ENCODE measurements at places on chromosomes 16 and 17.
A peak's percentile ranks its signal among the peaks of the same experiment; 100 is the strongest.

- no peak for DNase-seq
These were observed 177.7 kb downstream of the MYO1D start for GRCh38 chr17:32699247-32699646.

- no peak for DNase-seq
These were observed 918.8 kb upstream of the CDH8 start for GRCh38 chr16:62955033-62955349.

DNA sequence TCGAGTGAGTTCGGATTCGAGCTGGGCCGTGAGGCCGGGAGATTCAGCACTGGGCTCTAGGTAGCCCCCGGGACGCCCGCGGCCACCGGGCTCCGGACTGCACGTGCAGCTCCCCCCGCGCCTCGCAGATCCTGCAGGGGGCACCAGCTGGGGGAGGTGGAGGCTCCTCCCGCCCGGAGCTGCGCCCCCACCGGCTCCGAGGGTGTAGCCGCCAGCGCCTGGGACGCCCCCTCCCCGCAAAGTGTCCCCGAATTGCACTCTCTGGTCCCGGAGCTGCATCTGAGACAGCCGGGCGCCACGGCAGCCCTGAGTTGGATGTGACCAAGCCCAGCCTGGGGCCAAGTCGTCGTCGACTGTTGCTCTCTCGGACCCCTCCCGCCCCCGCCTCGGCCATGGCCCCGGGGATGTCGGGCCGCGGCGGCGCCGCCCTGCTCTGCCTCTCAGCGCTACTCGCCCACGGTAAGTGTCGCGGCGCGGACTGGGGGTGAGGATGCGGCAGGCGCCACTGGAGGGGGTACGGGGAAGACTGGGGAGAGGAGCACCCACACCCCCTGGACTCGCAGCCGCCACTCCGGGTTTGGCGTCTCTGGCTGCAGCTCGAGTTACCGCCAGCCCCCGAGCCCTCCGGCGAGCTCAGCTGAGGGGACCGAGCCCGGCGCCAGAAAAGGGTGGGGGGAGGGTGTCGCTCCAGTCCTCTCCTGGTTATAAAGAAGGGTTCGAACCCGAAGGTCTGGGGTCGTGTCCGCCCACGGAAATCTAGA is 1.5 kb downstream of the TMEM132E start:
- DNase-seq: no peak

DNA sequence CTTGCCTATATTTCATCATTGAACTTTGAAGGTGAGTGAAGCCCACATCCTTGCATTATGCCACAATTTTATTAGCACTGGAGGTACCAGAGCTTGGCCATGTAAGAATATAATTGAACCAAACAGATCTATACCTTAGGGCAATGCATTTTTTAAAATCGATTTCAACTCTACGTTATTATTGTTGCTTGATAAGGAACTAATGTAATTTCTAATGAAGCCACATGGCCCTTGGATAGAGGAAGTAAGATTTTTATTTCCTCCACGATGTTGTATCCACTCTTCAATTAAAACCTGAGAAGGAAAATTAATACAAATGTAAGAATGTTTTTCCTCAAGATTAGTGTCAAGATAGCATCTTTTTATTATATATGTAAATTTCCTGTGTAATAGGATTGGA is 370.0 kb upstream of the EEF2KMT start:
- no peak for DNase-seq

DNA sequence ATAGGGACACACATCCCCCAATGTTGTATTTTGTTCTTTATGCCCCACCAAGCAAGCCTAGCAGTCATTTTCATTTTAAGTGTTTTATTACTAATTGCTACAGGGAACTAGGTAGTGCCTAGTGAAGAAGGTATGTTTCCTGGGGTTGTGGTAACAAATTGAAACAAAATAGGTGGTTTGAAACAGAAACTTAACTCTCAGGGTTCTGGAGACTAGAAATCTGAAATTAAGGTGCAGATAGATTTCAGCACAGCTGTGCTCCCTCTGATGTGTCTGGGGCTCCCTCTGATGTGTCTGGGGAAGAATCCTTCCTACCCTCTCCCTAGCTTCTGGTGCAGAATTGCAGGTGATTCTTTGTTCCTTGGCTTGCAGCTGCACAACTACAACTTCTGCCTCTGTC is 390.1 kb downstream of the ZFHX3 start:
- no peak for DNase-seq

- peak; percentile 67 for DNase-seq
These were observed 28.7 kb downstream of the ACSF3 start for GRCh38 chr16:89122322-89122851.

DNA sequence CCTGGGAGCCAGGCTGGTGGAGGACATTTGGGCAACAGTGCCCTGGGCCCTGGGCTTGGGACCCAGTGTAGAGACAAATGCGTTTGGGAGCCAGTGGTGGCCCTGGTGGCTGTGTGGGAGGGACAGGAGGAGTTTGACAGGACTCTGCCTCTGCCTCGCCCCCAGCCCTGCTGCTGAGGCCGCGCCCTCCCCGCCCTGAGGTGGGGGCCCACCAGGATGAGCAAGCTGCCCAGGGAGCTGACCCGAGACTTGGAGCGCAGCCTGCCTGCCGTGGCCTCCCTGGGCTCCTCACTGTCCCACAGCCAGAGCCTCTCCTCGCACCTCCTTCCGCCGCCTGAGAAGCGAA is 11.9 kb upstream of the TCAP start:
- DNase-seq: no peak

GRCh38 chr17:44906010-44906646 is 6.9 kb upstream of the EFTUD2 start:
- no peak for DNase-seq

GRCh38 chr17:66577041-66577440 is 257.9 kb upstream of the CACNG5 start:
- DNase-seq: no peak

DNA sequence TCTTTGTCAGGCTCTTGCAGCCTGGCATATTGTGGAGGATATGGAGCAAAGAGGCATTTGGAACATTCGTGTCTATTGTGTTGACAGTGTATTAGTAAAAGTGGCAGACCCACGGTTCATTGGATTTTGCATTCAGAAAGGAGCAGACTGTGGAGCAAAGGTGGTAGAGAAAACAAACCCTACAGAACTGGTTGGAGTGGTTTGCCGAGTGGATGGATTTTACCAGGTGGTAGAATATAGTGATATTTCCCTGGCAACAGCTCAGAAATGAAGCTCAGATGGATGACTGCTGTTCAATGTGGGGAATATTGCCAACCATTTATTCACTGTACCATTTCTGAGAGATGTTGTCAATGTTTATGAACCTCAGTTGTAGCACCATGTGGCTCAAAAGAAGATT is 44.5 kb downstream of the EFCAB13 start:
- DNase-seq: no peak

DNA sequence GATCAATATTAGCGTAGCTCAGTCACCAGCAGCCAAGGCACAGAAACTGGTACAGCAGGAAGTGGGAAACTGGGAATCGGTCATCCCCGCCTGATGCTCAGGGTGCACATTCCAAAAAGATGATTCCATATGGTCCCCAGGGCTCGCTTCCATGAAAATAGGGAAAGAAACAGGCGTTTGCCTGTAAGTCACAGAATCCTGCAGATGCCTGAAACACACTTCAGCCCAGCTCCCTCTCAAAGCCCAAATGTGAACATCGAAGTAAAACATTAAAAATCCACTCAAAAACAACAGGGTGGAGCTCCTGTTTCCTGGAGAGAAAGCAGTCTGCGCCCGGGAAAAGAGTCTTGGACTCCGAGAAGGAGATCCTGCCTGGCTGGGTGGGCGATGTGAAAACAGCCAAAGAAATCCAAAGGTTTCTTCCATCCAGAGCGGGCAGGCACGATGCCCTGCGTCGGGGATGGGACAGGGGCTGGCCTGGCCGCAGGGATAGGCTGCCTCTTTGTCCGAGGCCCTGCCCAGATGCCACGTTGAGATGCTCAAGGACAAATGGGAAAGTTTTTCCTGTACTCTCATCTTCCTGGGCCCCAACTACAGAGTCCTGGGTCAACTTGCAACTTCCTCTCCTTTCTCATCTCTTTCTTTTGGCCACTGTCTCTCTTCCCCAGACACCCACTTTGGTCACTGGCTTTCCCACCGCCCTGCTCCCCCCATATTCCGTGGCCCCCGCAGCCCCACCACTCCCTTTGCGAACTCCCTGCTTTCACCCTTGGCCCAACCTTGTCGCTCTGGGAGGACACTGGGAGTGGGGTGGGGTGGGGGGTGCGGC is 743 bp downstream of the WIPI1 start:
- DNase-seq: peak; percentile 55

GRCh38 chr17:9052921-9053320 is 31.6 kb downstream of the NTN1 start:
- DNase-seq: no peak

DNA sequence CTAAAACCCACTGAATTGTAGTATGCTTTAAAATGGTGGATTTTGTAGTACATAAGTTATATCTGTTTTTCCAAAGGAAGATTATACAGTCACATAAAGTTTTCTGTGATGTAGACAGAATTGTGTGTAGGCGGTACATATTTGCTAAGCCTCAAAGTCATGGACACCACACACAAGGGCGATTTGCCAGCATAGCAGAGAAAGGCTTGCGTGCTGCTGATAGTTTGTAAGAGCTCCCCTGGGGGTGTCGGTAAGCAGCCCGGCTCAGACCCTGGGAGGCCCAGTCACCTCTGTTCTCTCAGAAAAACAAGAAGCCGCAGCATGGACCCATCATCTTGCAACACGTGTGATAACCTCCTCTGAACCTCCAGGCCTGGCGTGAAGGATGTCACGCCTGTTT is 38.3 kb upstream of the AKTIP start:
- no peak for DNase-seq

DNA sequence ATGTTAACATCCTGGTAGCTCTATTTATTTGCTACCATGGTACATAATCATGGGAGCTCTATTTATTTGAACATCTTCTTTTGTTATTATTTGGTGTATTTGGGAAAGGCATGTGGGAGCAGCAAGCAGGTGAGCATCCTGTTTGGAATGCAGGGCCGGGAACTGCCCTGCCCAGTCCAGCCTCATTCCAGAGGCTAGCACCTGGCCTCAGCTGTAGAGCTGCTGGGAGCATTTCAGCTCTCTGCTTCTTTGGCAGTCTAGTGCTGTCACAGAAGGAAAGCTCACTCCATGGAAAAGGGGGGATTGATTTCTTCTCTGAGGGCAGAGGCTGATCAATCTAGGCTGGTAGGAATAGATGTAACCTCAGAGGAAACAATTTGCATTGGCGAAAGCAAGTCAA is 112.5 kb downstream of the WWOX start:
- DNase-seq: peak; percentile 7

Measured in NCI-H748 treated with DMSO at 0.1 percent for 48 hours (cell line).